NCI-H1048 (cell line): ENCODE measurements at places on chromosomes 1 and 21.

DNA sequence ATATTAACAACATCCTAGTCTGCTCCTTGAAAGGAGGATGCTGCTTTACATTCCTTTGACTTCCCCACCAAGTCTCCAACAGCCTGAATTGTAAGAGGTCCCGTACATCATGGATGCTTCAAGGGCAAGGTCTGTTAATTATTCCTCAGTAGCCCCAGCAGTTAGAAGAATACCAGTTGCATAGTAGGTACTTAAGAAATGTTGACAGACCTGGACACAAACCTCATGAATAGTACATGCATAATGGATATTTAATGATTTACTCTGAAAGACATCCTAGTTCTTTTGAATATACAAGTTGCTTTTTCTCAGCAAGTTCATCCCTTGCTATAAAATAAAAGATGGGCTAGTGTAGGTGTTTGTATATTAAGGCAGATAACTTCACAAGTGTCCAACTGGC, 112.1 kb upstream of the DPYD start:
- DNase-seq: no peak

GRCh38 chr21:24148461-24148860, 1458.8 kb downstream of the MRPL39 start:
- DNase-seq: no peak

GRCh38 chr1:224133741-224134299, 19.9 kb downstream of the FBXO28 start:
- no peak for DNase-seq

DNA sequence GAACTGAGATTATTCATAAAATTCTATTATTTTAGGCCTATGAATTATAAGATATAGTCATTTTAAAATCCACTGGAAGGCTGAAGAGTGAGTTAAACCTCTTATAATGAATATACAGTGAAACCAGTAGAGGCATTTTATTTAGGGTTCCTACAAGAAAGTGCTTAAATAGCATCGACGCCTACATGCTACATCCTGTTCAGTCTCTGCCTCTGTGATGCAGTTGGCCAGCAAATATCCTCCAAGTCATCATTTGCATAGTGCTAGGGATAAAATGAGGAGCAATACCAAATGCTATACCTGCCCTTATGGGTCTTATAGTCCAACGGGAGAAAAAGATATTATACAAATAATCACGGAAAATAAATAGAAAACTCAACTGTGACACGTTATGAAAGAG, 59.6 kb downstream of the EDEM3 start:
- no peak for DNase-seq

- DNase-seq: no peak
Observed at GRCh38 chr1:38534473-38534823, 325.1 kb downstream of the RRAGC start.

DNA sequence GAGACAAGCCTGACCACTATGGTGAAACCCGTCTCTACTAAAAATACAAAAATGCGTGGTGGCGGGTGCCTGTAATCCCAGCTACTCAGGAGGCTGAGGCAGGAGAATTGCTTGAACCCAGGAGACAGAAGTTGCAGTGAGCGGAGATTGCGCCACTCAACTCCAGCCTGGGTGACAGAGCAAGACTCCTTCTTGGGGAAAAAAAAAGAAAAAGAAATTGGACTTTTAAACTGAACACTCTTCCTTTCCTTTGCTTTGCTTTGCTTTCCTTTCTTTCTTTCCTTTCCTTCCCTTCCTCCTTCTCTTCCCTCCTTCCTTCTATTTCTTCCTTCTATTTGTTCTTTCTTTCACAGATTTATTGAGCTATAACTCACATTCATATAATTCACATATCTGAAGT, 43.3 kb upstream of the PUM1 start:
- no peak for DNase-seq

GRCh38 chr21:29293495-29293894, 5.2 kb upstream of the BACH1 start:
- DNase-seq: no peak

GRCh38 chr1:91765880-91766443, 120.0 kb downstream of the TGFBR3 start:
- DNase-seq: no peak

GRCh38 chr1:245983294-245983967, 523.6 kb downstream of the SMYD3 start:
- no peak for DNase-seq

GRCh38 chr1:182686446-182686845, 2.1 kb upstream of the RGS8 start:
- DNase-seq: no peak

DNA sequence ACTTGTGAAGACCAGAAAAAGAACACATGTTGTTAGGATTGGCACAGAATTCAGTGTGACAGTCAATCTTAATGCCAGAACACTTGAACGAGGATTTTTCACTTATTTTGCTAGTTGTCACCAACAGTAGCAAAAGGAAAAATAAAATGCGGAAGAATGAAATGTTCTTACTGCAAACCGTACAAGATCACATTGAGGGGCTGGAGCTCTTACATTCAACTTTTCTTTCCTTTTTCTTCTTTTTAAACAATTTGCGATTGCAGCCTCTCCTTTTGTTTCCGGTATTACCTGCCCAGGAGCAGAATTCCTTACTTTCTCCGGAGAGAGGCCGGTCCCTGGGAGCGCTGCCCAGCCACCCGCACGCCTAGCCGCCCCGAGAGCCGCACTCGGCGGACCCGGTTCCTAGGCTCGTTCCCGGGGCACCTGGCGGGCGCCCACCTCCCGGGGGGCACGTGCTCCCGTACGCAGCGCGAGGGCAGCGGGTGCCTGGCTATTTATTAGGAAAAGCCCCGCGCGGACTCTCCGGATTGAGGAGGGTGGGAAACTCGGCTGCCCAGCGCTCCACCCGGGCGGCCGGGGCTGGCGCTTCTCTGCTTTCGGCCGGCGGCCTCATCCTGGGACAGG, 1.2 kb upstream of the CAMTA1 start:
- DNase-seq: no peak

GRCh38 chr1:84442256-84442655, 36.8 kb upstream of the RPF1 start:
- DNase-seq: no peak

DNA sequence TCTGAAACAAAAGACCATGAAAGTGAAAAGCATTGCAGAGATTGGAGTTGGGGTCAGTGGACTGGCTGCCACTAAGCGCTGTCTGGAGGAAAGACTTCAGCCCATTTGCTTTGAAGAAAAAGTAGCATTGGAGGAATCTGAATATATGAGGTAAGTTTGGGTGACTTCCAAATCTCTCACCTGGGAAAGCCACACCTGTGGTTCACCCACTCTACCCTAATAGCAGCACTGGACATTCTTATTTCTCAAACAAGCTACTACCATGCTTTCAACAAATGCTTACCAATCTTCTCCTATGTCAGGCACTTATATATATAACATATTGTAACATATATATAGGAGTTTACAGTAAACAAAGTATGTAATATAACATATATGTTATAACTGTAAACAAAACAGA, 76.0 kb upstream of the POGK start:
- DNase-seq: no peak

DNA sequence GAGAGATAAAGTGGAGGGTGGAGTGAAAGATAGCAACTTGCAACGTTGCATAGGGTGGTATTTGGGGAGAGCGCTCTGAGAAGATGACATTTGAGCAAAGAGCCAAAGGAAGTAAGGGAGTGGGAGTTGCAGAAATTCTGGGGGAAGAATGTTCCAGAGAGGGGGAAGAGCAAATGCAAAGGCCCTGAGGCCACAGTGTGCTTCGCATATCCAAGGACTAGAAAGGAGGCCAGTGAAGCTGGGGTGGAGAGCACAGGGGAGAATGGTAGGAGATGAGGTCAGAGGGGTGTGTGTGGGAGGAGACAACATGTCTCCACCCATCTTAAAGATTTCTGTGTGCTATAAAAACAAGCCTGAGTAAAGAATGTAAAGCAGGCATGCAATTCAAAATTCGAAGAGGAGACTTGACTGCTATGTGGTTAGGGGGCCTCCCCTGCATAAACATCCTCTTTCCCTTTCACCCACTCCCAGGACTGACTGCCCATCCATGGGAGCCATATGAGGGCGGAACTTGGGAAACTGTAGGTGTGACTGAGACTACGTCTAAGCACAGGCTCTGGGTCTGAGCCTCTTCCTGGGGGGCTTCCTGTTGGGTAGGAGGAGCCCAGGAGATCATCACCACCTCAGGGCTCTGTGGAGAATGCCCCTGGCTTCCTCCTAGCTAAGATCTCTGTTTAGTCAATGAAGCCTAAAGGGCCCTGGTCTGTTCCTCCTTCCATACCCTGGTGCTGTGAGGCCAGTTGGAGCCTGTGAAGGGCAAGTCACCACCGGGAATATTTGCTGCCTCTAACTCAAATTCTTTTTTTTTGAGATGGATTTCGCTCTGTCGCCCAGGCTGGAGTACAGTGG, 2.9 kb upstream of the CLIC4 start:
- DNase-seq: no peak
